ENCODE measurements at places on chromosomes 11 and 22. TPM values are rescaled to one million over a fixed set of nuclear protein-coding genes. Genes with fewer than 3 reads are reported as not detected.

- DNase-seq: no peak
Observed at GRCh38 chr22:37487571-37487970, 1.4 kb upstream of the MFNG start.

Gene KCNA4
- polyA plus RNA-seq: 0.29 TPM

DNA sequence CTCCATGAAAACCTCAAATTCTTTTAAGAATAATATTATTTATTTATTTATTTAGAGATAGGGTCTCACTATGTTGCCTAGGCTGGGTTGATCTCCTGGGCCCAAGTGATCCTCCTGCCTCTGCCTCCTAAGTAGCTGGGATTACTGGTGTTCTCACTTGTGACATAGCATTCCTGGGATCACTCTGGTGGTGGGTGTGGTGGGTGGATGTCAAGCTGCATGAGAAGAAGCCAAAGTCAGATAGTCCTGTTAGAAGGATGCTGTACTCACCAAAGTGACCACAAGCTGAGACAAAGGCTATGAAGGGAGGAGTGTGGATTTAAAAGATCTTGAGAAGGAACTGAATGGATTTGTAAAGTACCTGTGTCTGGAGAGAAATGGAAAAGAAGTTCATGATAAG, 87.9 kb upstream of the SPON1 start:
- no peak for DNase-seq

- DNase-seq: no peak
Observed at GRCh38 chr11:125375146-125375545, 120.9 kb downstream of the FEZ1 start.

DNA sequence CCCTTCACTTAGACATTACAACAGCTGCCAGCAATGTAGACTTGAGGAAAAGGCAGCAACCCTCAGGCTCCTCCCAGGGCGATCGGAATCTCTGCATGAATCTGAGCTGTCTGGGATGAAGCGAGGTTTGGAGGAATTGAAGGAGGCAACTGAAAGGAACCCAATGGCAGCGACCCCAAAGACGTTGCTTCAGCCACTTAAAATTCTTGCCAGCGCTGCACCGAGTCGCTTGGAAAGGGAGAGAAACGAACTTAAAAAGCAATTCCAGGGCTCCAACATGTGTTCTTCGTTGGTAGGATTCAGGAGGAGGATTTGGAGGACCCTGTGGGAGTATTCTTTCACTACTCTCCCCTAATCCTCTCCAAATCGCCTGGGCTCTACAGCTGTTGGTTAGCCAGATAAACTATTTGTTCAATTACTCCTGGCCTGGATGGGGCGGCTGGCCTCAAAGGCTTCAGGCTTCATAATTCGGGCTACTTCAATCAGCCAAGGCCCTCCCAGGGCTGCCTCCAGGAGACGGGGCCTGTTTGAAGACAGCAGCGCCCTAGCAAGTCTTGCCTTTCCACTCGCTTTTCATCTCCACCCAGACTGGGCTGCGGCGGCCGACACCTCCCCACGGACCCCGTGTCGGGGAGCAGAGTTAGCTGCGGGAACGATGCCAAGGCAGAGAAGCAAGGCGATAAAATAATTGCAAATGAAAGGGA, 72.4 kb upstream of the TMEM45B start:
- DNase-seq: no peak

GRCh38 chr11:40168414-40168813, 1291.0 kb downstream of the LRRC4C start:
- no peak for DNase-seq

All from right renal cortex interstitium (tissue), 3 donors.